ENCODE measurements at places on chromosomes 13 and 19.

DNA sequence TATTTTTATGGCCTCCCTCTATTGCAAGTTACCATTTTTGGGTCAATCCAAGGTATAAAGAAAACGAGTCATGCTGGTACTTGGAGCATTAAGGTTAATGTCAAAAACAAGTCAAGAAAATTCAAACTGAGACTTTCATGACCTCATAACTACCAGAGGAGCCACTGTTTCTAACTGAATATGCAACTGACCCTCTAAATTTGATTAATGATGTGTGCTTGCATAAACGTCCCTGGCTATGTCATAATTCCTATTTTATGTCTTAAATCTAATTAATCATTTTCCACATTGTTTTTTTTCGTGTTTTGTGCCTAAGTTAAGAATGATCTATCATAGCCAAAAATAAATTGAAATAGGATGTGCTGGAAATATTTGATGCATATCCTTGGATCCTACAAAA lies 396.7 kb upstream of the GPC6 start:
- no peak for DNase-seq

GRCh38 chr19:38685666-38686529 lies 38.4 kb downstream of the ACTN4 start:
- DNase-seq: peak; percentile 58

DNA sequence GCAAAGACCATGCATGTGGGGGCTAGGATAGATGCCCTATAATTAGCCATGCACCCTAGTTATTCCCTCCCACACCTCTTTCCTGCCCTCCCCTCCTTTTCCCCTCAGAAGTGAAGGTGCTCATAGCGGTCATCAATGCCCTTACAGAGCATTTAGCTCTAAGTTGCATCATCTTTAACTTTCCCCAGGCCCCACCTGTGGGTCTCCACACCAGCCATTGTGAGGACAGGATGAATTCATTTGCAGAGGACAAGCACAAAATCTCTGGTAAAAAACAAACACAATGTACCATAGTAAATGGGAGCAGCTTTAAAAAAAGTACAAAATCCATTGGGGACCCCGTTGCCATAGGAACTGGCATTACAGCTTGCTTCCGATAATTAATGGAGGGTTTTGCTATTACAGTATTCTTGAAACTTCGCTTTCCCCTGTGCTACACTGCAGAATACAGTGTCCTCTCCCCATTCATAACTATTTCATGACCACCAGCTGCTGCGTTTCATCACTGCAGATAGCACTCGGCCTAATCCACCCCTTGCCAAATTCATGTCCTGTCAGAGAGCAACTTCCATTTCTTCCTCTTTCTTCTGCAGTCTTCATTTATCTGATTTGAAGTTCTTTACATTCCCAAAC lies 110.5 kb downstream of the ZDHHC20 start:
- DNase-seq: no peak

DNA sequence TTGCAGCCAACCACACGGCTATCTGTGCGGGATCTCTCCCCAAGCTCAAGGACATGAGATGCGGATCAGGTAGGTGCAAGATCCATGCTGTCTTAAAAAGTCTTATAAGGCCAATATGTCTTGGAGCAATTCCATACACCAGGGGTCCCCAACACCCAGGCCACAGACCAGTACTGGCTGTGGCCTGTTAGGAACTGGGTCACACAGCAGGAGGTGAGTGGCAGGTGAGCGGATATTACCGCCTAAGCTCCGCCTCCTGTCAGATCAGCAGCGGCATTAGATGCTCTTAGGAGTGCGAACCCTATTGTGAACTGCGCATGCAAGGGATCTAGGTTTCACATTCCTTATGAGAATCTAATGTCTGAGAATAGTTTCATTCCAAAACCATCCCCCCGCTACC lies 68.8 kb upstream of the ZNF599 start:
- DNase-seq: peak; percentile 35

GRCh38 chr19:13139633-13140311 lies 10.4 kb downstream of the STX10 start:
- no peak for DNase-seq

- peak; percentile 26 for DNase-seq
Observed at GRCh38 chr13:52399708-52400107, 6.3 kb downstream of the THSD1 start.

DNA sequence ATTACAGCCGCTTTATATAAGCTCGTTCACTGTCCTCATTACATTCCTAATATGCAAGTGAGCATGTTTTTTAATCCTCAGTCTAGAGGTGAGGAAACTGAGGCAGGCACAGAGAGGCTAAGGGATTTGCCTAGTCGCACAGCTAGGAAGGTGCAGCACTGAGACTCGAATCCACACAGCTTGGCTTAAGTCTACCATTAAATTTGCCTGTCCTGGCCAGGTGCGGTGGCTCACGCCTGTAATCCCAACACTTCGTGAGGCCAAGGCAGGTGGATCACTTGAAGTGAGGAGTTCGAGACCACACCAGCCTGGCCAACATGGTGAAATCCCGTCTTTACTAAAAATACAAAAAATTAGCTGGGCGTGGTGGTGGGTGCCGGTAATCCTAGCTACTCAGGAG lies 8.0 kb downstream of the RPS16 start:
- DNase-seq: no peak

DNA sequence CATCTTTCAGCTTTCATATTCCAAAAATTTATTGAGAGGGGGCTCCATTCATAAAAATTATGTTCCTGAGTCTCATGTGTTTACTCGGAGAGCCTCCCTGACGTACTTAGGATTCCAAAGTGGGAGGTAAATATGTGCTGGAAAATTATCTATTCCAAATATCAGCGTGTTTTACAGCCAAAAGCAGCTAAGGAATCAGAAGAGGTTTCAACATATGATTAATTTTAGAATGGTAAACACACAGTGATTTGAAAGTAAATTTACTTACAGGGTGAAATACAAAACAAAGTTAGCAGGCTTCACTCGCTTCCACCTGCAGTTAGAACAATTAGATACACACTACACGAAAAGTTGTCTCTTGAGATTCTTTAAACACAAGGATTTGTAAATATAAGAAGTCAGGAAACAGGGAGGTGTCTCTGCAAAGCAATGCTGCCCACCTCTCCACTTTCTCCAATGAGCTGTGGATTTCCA lies 313.8 kb upstream of the NBEA start:
- DNase-seq: no peak

DNA sequence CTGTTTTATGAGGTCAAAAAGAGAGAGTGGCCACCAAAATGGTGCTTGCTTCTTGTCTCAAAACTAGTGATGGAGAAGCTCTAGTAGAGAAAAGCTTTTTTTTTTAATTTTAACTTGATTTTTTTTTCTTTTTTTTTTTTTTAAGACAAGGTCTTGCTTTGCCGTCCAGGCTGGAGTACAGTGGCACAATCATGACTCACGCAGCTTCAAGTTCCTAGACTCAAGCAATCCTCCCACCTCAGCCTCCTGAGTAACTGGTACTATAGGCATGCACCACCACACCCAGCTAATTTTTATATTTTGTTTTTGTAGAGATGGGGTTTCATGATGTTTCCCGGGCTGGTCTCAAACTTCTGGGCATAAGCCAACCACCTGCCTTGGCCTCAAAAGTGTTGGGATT lies 279.0 kb downstream of the TBC1D4 start:
- DNase-seq: no peak

DNA sequence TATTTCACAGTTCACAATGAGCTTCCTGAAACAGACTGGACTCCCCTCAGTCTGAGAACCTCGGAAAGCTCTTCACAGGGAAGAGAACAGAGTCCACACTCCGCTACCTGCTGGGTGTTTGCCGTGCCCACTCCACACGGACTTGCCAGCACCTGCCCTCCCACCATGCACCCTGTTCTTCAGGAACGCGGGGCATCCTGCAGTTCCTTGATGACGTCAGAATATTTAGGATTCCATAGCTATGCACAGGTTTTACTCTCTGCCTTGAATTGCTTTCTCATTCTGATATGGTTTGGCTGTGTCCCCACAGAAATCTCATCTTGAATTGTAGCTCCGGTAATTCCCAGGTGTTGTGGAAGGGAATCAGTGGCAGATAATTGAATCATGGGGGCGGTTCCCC lies 74.4 kb upstream of the FARP1 start:
- DNase-seq: no peak

DNA sequence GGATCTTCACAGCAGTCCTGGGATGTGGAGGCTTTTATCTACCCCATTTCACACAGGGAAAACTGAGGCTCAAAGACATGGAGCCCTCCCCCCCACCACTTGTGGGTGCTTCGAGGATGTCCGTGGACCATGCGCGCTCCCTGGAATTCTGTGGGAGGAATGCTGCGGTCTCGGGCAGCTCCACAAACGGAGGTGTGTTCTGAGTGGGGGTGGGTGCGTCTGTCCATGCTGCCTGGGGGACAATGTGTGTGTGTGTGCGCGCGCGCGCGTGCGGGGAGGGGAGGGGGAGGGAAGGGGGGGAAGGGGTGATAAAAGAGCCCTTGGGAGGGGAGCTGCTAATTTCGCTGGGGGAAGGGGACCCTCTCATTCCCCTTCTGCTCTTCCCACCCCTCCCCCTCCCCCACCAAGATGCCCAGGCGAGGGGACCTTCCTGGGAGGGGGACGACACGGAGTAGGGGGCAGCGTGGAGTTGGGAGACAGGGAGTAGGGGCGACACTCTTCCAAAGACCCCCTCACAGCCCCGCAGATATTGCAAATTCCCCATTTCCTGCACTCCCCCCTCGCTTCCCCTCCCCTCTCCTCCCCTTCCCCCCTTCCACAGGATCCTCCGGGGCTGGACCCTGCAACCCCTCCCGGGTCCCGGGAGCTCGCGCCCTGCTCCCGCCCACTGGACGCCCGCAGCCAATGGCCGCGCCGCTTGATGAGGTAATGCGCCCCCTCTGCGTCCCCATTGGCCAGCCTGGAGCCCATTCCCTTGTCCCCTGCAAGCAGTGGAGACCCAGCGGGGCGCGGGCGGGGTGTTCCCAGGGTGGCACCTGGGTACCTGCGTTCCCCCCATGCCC lies 18.9 kb upstream of the ZNRF4 start:
- peak; percentile 100 for DNase-seq

DNA sequence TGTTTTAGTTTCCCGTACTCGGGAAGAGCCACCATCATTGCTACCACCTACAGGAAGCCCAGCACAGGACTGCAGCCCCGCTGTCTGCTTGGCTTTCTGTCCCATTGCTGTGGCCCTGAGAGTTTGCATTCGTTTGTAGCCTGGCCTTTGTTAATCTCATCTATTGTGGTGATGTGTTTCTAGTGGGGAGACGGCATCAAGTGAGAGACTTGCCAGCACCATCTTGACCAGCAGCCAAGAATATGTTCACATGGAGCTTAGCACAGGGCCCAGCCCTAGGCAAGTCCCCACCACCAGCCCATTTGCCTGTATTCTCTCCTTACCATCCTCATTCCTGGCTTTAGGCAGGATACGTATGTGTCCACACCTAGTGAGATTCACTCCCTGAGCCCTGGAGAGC lies 17.3 kb upstream of the OVOL3 start:
- DNase-seq: no peak

DNA sequence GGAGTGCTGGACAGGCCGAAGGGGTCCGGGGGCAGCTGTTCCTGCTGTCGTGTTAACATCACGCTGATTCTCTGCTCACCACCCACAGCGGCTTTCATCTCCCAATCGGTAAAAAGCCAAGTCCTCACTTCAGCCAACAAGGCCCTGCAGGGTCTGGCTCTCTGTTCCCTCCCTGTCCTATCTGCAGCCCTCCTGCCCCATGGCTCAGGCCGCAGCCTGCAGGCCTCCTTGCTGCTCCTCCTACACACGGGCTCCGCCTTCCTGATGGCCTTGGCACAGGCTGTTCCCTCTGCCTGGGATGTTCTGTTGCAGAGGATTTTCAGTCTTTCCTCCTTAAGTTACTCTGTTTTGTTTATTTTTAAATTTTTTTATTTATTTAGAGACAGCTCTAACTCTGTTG lies 22.2 kb downstream of the FUZ start:
- no peak for DNase-seq

- DNase-seq: no peak
Observed at GRCh38 chr19:50318438-50318837, 10.7 kb downstream of the KCNC3 start.

DNA sequence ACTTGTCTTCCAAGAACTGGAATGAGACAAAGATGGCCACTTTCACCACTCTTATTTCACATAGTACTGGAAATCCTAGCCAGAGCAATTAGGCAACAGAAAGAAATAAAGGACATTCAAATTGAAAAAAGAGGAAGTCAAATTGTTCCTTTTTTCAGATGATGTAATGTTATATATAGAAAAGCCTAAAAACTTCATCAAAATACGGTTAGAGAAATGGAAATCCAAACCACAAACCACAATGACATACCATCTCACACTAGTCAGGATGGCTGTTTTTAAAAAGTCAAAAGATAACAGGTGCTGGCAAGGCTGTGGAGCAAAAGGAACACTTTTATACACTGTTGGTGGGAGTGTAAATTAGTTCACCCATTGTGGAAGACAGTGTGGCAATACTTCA lies 113.3 kb upstream of the SPRY2 start:
- DNase-seq: no peak

GRCh38 chr13:76934671-76935070 lies 13.6 kb upstream of the ACOD1 start:
- no peak for DNase-seq

- no peak for DNase-seq
Observed at GRCh38 chr19:45918721-45919120, 4.1 kb upstream of the NANOS2 start.

- peak; percentile 59 for DNase-seq
Observed at GRCh38 chr19:2495651-2496316, 19.9 kb downstream of the GADD45B start.

DNA sequence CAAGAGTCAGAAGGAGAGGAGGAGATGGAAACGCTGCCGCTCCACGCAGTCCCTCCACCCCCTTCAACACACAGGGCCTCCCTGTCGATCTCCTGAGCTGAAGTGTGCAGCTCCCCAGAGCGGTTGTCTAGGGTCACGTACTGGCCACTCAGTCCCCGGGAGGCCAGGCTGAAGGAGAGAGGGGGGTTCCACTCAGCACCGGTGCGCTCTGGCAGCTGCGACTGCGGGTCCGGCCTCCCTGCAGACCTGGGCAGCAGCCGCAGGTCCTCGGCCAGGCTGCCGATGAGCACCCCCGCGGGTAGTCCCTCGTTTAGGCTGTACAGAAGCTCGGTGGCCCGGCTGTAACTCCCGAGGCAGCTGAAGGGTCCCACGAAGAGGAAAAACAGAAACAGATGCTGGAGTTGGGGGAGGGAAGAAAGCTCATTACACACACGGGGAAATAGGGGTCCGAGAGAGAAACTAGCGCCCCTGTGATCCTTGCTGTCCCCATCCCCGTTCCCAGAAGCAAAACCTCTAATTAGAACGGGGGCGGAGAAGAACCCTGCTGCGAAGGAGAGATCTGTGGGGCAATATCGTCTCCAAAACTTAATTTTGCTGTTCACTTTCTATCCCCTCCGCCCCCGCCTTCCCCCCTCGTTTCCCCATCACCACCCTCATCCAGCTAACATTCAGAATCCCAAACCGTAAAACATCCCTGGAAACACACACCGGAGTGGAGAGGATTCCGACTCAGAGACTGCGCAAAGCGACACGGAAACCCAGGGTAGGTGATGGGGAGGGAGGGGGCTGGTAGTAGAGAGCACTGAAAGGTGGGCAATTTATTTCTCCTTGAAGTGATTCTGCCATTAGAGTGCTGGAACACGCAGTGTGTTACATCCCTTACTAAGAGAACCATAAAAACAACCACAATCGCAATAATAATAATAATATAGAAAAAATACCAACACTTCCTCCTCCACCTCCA lies 1.8 kb downstream of the PCDH20 start:
- DNase-seq: peak; percentile 45
